ENCODE measurements at places on chromosomes 4 and X.

GRCh38 chr4:107648178-107648991 lies 71.6 kb downstream of the PAPSS1 start:
- DNase-seq: no peak

DNA sequence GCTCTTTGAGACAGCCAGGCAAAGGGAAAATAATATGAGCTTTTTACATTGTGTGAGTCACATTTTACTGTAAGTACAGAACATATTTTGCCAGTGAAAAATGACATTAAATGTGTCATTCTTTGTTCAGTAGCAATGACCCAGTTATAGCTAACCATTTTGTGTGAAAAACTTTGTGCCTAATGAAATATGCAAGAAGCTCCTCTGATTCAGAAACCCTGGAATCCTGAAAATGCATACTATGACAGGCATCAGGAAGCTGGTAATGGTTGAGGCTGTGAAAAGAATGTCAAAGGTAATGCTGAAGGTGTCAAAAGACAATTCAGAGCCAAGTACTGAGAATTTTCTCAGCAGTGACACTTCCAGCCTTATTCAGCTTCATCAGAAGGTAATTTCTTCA lies 549.5 kb upstream of the SMIM31 start:
- DNase-seq: no peak

DNA sequence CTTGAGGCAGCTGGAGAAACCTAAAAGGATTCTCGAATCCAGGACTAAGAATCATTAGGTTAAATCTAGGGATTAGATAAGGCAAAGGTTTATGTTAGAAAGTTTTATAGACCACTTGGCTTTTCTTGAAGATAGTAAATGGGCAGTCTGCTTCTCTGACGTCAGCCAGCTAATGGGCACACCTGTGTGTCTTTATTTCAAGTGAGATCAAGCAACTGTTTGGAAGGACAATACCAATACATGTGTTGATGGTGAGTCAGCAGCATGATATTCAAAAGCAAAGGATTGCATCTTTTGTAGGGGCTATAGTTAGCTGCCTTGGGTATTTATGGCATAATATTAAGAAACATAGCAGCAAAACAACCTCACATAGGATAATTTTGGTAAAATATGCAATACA lies 46.5 kb upstream of the GRPR start:
- DNase-seq: no peak

DNA sequence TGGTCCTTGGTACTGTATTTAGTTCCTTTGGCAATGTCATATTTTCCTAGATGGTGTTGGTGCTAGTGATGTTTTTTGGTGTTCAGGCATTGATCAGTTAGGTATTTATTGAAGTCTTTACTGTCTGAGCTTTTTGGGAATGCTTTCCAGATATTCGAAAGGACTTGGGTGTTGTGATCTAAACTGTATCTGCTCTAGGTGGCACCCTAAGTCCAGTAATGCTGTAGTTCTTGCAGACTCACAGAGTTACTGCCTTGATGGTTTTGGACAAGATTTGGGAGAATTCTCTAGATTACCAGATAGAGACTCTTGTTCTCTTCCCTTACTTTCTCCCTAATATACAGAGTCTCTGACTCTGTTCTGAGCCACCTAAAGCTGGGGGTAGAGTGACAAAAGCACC lies 513.6 kb upstream of the PITX2 start:
- DNase-seq: peak; percentile 8

GRCh38 chrX:437661-438390 lies 51.1 kb upstream of the PPP2R3B start:
- no peak for DNase-seq

All from NB4 (cell line).